ENCODE measurements at places on chromosomes 4 and X.

DNA sequence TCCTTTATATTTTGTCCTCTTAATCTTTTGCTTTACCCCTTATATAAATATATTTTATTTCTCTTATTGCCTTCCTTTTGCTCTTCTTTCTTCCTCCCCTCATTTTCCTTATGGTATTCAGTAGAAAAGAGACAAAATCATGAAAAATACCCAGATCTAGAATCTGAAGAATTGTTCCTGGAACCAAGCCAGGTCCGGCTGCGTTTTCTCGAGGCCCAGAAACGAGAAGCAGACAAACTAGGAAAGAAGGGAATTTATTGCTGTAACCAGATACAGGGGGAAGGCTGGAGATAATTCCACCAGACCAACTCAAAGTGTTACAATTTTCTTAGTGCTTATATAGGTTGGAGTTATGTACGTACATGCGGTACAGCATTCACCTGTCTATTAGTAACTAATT is 328.7 kb downstream of the GABRG1 start:
- DNase-seq, result no peak

GRCh38 chr4:2858451-2859217 is 15.0 kb downstream of the ADD1 start:
- DNase-seq, result no peak

- no peak for DNase-seq
These were observed 118.3 kb upstream of the FRG1 start for GRCh38 chr4:189822326-189822725.

DNA sequence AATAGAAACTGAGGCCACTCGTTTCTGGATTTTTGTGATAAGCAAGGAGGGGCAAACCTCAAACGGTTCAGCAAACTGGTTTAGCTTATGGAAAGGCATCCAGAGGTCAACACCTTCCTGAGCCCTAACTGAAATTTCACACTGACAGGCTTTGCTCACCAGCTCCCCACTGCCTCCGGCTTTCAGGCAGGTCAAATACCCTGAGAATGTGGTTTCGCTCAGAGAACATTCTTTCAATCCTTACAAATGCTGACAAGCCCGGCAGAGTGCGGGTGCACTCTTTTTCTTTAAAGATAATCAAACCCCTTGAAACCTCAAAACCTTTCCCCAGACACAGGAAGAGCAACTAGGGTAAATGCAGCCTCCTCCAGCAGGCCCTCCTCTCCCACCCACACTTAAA is 41.5 kb downstream of the CD40LG start:
- no peak for DNase-seq

GRCh38 chrX:118521435-118521834 is 25.8 kb downstream of the DOCK11 start:
- no peak for DNase-seq

DNA sequence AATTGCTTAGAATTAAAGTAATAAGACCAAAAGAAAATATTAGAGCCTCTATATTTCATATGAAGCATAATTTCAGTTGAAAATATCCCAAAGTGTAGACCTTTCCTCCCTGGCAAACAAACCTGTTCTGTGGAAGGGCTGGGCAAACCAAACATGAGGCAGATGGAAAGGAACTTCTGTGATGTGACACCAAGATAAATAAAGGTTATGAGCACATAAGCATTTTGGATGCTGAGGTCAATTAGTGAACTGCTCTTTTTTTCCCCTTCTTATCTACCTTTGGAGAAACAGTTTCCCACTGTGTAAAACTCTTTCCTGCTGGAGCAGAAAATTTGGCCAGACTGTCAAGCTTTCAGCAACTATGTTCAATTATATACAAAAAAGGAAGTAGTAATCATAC is 109.6 kb upstream of the STIM2 start:
- DNase-seq, result no peak

- peak; percentile 22 for DNase-seq
These were observed 137.6 kb downstream of the EGF start for GRCh38 chr4:110049951-110050925.

GRCh38 chr4:173499658-173500535 is 30.1 kb downstream of the HAND2 start:
- no peak for DNase-seq

- no peak for DNase-seq
These were observed 70.1 kb downstream of the NAA11 start for GRCh38 chr4:79255793-79256192.

DNA sequence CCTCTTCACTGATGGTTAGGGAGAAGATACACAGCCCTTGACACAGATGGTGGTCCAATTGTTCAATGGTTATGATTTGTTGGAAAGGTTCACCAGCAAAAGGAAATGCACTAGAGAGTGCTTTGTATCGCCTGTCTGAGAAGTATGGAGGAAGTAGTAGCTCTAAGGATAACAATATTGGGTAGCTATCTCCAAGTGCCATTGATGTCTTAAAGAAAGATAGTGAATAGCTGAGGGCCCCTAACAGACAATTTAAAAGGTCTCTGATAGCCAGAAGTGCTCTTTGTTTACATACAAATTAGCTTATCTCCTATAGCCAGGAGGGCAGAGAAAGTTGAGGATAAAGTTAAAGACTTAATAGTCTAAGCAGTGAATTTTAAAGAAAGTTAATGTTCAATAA is 33.9 kb upstream of the BLTP1 start:
- DNase-seq, result no peak

- DNase-seq, result no peak
These were observed 82.2 kb downstream of the SLC9A7 start for GRCh38 chrX:46676399-46677356.

- no peak for DNase-seq
These were observed 1871.5 kb downstream of the ARAP2 start for GRCh38 chr4:34372815-34373214.

DNA sequence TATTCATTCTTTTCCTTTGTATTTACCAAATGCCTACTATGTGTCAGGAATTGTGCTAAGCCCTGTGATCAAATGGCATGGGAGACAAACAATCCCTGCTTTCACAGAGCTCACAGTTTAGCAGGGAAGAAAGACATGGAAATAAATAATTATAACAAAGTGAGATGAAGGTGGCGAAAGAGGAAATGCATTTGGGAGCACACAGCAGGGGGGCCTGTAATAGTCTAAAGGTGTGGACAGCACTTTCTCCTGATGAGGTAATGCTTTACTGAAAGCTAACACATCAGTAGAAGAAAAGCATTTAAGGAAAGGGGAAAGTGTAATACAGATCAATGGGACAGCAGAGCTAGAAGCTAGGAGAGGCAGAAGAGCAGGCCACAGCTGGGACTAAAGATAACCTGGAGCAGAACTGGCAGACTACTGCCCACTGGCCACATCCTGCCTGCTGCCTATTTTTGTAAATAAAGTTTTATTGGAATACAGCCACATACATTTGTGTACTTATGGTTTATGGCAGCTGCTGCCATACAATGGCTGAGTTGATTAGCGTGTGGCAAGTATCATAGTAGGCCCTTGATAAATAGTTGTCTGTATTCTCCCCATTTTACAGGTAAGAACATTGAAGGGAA is 67.1 kb upstream of the TAPT1 start:
- DNase-seq, result no peak

- no peak for DNase-seq
These were observed 890 bp downstream of the RASSF6 start for GRCh38 chr4:73619346-73619745.

GRCh38 chr4:149708513-149709130 is 107.0 kb downstream of the IQCM start:
- no peak for DNase-seq

DNA sequence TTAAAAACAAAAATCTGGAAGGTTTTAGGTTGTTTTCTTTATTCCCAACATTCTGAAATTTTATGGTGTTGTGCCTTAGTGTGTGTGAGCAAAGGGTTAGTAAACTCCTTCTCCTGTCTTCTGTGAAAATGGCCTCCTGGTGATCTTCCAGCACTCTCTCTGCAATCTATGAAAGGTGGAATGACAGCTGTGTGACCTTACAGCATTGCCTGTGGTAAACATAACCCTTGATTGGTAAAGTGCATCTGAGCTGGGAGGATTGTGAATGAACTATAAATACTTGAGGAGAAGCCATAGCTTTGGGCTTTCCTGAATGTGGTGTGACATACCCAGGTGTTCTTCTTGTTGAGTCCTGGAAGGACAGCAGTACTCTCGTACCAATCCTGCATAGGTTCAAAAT is 10.0 kb downstream of the ART3 start:
- no peak for DNase-seq

DNA sequence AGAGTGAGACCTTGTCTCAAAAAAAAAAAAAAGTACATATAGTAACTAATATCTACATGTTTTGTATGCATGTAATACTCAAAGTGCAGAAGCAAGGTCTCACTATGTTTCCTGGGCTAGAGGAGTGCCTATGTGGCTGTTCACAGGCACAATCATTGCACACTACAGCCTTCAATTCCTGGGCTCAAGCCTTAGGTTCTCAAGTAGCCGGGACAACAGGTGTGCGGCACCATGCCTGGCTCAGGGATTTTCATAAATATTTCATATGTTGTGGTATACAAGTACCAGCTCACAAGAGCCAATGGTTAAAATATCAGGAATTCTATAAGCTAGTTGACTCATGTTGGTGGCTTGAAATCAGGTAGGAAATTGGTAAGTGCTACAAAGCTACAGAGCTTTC is 94.8 kb downstream of the LARP7 start:
- no peak for DNase-seq

- no peak for DNase-seq
These were observed 4.4 kb upstream of the MSL3 start for GRCh38 chrX:11753668-11754067.

GRCh38 chr4:47824840-47825239 is 13.0 kb downstream of the CORIN start:
- no peak for DNase-seq

DNA sequence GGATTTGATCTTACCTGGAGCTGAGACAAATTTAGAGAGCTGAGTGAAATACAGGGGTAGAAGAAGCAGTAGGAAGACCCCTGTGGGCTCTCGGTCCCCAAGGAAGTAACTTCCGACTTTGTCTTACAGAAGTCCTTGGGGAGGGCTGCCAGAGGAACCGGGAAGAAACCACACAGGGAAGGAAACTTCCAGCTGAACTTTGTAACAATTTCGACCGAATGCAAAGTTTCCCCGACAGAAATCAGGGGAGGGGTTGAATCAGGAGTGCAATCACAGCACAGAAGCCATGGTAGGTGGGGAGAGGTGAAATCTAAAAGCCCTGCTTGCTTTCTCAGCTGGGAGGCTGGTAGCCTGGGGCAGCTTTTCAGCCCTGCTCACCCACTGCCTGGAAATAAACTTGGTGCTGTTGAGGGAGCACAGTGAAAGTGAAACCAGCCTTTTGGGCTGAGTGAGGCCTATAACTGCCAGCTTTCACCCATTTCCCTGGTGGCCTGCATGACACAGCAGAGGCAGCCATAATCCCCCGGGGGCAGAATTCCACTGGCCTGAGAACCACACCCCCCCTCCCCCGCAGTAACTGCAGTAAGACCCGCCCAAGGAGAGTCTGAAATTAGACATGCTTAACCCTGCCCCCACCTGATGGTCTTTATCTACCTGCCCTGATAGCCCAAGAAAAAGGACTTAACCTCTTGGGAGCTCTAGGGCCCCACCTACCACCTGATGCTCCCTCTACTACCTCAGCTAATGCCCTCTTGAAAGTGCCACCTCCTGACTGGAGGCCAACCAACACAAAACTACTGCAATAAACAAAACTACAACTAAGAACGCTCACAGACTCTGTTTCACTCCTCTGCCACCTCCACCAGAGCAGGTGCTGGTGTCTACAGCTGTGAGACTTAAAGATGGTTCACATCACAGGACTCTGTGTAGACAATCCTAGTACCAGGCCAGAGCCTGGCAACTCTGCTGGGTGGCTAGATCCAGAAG is 248.2 kb downstream of the PARM1 start:
- no peak for DNase-seq

- no peak for DNase-seq
These were observed 20.8 kb downstream of the SH3BP2 start for GRCh38 chr4:2813446-2814405.

GRCh38 chr4:24979554-24979953 is 51.2 kb downstream of the LGI2 start:
- no peak for DNase-seq

DNA sequence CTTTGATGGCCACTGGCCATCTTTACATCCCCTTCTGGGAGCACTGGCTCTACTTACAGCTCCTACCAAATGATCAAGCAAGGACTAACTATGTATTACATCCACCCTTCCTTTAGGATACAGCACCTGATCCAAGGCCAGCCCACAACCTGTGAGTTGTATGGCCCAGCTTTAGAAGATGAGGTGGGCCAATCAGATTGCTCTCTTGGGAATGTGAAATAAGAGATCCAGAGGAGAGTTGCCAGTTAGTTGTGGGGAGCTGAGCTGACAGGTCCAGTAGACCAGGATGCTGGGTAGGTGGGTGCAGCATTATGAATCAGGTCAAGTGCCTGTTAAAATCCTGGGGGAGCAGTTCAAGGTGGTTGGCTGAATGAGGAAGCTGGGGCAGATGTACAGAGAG is 111.5 kb downstream of the GNL3L start:
- DNase-seq, result no peak

Measured in stimulated activated CD4-positive, alpha-beta T cell treated with anti-CD3 and anti-CD28 coated beads, TNF-alpha, amount 100 ng/mL, for 1 hour (primary cell).